ENCODE measurements at places on chromosomes 16 and 17. TPM values are rescaled to one million over a fixed set of nuclear protein-coding genes. Genes with fewer than 3 reads are reported as not detected.

The MEOX1 gene
- not detected for total RNA-seq

The PRAC1 gene
- not detected for total RNA-seq

The PDPK1 gene
- 16.8 TPM for total RNA-seq

The TEDC2 gene
- total RNA-seq: 8.3 TPM

The MT1F gene
- total RNA-seq: not detected

The CRYBA1 gene
- not detected for total RNA-seq

The ABCA10 gene
- total RNA-seq: 0.11 TPM

The SEPTIN12 gene
- not detected for total RNA-seq

The TBC1D3K gene
- not detected for total RNA-seq

The CD7 gene
- not detected for total RNA-seq

The FOXN1 gene
- total RNA-seq: not detected

DNA sequence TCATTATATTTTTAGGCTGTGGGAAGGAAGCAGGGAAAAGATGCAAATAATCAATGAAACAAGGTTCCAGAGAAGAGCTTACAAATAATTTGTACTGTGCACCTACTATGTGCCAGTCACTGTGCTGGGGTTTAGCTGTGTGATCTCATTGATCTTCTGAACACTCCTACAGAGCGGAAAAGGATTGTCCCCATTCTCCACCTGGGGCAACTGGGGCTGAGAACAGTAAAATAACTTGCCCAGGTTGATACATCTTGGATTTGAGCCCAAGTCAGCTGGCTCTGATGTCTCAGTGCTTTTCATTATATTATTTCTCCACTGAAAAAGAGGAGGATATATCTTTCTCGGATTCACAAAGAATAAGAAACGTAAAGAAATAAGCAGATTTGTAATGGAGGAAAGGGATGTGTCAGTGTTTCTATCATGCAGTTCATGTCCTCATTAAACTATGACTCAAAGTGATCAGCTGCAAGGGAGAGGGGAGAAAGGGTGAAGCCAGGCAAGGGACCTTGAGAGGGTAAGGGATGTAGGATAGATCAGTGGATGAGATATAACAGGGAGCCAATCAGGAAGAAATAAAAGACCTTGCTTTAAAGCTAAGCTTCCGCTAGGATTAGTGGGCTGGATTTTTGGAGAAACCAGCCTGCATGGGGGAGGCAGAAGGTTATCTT, 143.6 kb upstream of the NOL11 start:
- no peak for DNase-seq
- H3K36me3 ChIP-seq: no peaks in the 10 kb centered on the region
- H3K27ac ChIP-seq: no peak overlapping the region
- H3K4me3 ChIP-seq: no peak overlapping the region
- no peaks in the 10 kb centered on the region for H3K27me3 ChIP-seq

- H3K36me3 ChIP-seq: no peaks in the 10 kb centered on the region
- DNase-seq: peak; percentile 23
- peaks cover 16% of the 10 kb centered on the region for H3K4me1 ChIP-seq
- H3K4me3 ChIP-seq: no peak overlapping the region
Measured at GRCh38 chr16:86939609-86940008, 361.3 kb downstream of the FOXL1 start.

- DNase-seq: peak; percentile 63
- H3K36me3 ChIP-seq: peaks cover 34% of the 10 kb centered on the region
- no peaks in the 10 kb centered on the region for H3K27me3 ChIP-seq
- no peaks in the 10 kb centered on the region for H3K4me1 ChIP-seq
- peak overlapping the region; percentile 97 for H3K4me3 ChIP-seq
- H3K27ac ChIP-seq: peak overlapping the region; percentile 69
Measured at GRCh38 chr17:81508639-81509206, 3.9 kb downstream of the ACTG1 start.

DNA sequence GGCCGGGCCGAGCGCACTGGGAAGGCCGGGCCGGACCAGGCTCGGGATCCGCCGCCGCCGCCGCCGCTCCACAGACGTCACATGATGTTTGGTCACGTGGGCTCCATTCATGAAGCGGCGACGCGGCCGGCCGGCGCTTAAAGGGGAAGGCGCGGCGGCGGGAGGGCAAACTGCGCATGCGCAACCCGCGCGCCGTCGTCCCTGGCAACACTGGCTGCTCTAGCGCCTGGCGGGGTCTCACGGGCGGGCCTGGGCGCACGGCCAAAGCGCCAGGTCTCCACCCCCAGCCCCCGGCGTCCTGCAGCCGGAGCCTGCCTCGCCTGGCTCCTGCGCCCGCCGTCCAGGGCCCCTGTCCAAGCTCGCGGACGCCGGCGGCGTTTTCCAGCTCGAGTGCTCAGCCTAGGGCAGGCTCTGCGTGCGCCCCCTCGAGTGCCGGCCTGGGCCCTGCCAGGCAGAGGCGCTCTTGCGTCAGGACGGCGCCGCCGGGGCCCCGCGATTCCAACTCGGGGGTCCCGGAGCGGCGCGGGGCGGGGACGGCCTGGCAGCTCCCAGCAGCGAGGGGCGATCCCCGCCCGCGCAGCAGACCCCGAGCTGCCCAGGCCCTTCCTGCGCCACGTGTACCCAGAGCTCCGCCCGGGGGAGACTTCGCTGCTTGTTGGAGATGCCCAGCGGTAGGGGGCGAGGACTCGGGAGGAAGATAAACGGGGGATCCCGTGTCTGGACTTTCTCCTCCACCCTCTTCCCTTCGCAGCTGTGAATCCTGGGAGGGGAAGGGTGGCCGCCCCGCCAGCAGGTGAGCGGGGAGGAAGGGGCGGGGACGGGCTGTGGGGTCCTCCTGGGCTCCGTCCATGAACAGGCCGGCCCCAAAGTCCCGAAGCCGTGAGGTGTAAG, at the start of gene MAFG:
Gene MAFG (minus strand): TSS at position 83 of the 891 bp plus-strand sequence. CDS start 4,550 bp downstream, outside the sequence.
- H3K27me3 ChIP-seq: no peaks in the 10 kb centered on the region
- H3K4me3 ChIP-seq: peak within 1 kb of the TSS; percentile 87
- peak within 1 kb of the TSS; percentile 93 for H3K27ac ChIP-seq
- peak; percentile 99 for DNase-seq

DNA sequence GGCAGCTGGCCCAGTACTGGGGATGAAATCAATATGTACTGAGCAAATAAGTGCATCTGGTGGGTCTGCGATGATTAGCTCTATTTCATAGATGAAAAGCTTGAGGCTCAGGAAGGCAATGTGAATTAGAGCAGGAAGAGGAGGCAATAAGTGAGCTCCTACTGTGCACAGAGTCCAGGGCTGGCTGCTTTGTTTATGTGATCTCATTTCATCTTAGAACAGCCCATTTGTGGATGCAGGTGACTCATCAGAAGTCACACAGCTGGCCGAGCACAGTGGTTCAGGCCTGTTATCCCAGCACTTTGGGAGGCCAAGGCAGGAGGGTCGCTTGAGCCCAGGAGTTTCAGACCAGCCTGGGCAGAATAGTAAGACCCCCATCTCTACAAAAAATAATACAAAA, 7.1 kb downstream of the TMEM114 start:
- peaks cover 12% of the 10 kb centered on the region for H3K27me3 ChIP-seq
- no peaks in the 10 kb centered on the region for H3K36me3 ChIP-seq
- no peak overlapping the region for H3K4me3 ChIP-seq

- H3K4me1 ChIP-seq: peaks cover 18% of the 10 kb centered on the region
- H3K4me3 ChIP-seq: no peak overlapping the region
- H3K27ac ChIP-seq: no peak overlapping the region
- no peaks in the 10 kb centered on the region for H3K27me3 ChIP-seq
- no peaks in the 10 kb centered on the region for H3K36me3 ChIP-seq
Measured at GRCh38 chr17:20059728-20060188, 50.6 kb downstream of the SPECC1 start.

DNA sequence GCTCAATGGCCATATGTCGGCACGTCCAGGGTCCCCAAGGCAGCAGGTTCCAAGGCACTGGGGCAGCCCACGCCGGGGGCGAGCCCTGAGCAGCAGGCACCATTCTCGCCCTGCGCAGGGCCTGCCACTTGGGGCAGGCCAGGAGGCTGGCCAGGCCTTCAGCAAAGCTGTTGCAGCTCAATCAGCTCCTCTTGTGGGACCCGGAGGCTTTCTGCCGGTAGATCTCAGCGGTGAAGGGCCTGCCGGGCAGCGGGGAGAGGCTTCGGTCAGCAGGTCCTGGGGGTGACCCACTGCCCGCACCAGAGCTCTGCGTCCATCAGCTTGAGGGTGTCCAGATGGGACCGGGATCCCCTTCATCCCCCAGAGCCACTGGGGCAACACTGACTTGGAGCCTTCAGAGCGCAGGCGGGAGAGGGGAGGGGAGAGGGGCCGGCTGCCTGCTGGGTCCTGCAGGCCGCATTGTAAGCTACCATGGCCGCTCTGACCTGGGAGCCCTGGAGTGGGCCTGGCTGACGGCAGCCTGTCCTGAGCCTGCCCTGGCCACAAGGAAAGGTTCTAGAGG, 9.5 kb upstream of the RASD1 start:
- no peaks in the 10 kb centered on the region for H3K4me1 ChIP-seq
- H3K4me3 ChIP-seq: no peak overlapping the region
- no peaks in the 10 kb centered on the region for H3K36me3 ChIP-seq
- no peak overlapping the region for H3K27ac ChIP-seq
- DNase-seq: no peak
- H3K27me3 ChIP-seq: no peaks in the 10 kb centered on the region

DNA sequence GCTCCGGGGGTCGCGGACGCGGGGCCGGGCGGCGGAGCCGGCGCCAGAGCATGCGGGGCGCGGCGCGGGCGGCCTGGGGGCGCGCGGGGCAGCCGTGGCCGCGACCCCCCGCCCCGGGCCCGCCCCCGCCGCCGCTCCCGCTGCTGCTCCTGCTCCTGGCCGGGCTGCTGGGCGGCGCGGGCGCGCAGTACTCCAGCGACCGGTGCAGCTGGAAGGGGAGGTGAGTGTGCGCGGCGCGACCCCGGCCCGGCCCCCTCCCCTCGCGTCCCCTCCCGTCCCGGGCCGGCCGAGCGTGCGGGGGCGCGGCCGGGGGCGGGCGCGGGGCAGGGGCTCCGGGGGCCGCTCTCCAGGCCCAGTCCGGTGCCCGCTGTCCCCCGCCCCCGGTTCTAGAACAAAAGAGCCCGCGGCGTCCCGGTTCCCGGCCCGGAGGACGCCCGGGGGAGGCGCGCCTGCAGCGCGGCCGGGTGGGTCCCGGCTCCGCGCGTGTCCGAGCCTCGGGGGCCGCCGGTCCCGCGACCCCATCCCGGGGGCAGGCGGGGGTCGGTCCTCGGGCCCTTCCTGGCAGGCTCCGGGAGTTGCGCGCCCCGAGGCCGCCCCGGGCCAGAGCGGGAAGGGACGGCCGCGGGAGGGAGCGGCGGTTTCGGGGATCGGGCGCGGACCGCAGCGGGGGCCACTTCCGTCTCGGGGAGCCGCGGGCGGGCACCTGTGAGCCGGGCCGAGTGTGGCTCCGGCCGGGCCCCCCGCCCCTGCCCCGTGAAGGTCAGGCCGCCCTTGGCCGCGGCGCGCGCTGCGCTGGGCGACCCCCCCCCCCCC, 563 bp downstream of the METRNL start:
- peak overlapping the region; percentile 100 for H3K27ac ChIP-seq
- H3K36me3 ChIP-seq: peaks cover 11% of the 10 kb centered on the region
- no peaks in the 10 kb centered on the region for H3K27me3 ChIP-seq
- H3K4me3 ChIP-seq: peak overlapping the region; percentile 76
- peaks cover 26% of the 10 kb centered on the region for H3K4me1 ChIP-seq

GRCh38 chr16:8756755-8757154, 40.7 kb downstream of the TMEM186 start:
- peaks cover 9% of the 10 kb centered on the region for H3K4me1 ChIP-seq
- no peaks in the 10 kb centered on the region for H3K36me3 ChIP-seq
- DNase-seq: no peak
- no peak overlapping the region for H3K4me3 ChIP-seq
- H3K27me3 ChIP-seq: no peaks in the 10 kb centered on the region

DNA sequence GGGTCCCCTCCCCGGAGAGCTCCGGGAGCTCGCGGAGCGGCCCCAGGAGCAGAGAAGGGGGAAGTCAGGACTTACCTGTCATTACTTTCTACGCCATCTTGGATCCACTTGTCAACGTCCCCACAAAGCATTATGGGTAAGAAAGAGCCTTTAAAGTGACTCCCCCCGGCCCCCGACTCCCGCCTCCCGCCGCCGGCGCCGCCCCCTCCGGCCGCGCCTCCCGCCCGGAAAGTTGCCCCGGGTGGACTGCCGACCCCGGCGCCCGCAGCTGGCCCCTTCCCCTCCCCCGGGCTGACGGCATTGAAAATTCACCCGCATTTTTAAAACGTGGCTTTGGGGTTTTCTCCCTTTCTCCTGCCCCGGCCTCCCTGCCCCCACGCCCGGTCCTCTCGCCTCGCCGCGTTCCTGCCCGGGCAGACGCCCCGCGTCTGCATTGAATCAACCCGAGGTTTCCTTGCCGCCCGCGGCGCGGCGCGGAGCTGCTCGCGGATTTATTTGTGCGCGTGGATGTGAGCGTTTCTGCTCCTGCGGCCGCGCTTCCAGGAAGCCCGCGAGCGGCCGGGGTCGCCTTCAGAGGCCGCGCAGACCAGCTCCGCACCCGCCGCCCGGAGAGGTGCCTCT, at the start of gene HELZ:
Gene HELZ (minus strand): TSS at position 124 of the 621 bp plus-strand sequence. CDS start 26,392 bp downstream, outside the sequence.
- peaks cover 30% of the 10 kb centered on the region for H3K4me1 ChIP-seq
- H3K27ac ChIP-seq: no peak within 1 kb of the TSS
- H3K36me3 ChIP-seq: no peaks in the 10 kb centered on the region

GRCh38 chr16:2178321-2179106, 17.9 kb downstream of the CASKIN1 start:
- no peaks in the 10 kb centered on the region for H3K36me3 ChIP-seq
- no peaks in the 10 kb centered on the region for H3K27me3 ChIP-seq
- H3K4me1 ChIP-seq: no peaks in the 10 kb centered on the region

DNA sequence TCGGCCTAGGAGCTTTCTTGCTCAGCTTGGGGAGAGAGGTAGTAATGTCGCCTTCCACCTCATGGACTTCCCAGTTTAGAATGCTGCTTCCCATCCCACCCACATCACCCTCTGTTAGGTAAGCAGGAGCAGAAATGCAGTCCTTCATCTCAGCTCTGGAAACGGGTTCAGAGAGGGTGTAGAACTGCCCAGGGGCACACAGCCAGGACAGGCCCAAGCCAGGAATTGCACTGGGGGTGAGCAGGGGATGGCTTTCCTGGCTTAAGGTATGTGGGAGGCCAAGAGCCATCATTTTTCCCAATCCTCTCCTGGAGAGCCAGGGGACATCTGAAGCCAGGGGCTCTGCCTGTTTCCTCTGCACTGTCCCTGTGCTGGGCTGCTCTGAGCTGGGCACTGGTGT, 33.6 kb downstream of the RAI1 start:
- no peaks in the 10 kb centered on the region for H3K27me3 ChIP-seq
- peaks cover 44% of the 10 kb centered on the region for H3K4me1 ChIP-seq
- no peak for DNase-seq
- no peaks in the 10 kb centered on the region for H3K36me3 ChIP-seq

DNA sequence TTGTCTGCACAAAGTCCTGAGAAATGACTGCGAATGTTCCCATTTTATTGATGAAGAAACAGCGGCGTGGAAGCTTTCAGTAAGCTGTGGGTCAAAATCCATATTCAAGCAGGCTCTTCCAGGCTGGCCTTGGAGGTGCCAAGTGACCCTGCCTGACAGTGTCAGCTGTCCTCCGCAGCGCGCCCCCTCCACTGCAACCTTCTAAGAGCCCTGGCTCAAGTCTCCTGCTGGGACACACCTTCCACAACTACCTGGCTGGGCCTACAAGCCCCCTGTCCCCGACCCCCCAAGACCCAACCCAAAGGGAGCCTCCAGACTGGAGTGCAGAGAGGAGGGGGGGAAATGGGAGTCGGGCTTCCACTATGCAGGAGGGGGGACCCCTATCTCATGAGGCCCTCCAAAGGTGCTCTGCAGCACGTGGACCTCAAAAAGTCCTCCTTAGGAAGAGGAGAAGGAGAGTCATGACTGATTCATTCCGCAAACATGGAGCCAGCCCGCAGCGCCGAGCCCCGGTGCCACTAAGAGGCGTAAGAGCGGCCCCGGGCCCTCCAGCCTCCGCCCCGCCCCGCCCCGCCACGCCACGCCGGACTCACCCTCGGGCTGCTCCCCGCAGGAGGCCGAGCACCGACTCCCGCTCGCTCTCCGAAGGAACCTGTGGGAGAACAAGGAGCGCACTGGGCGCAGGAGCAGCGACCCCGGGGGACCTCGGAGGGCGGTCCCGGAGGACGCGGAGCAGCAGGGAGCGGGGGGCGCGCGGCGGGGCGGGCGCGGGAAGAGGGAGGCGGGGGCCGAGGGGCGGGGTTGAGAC, 574 bp downstream of the MPP3 start:
- H3K36me3 ChIP-seq: no peaks in the 10 kb centered on the region
